Choroid plexus epithelial cell (primary cell): ENCODE measurements at places on chromosomes 12 and 14.
A peak's percentile ranks its signal among the peaks of the same experiment; 100 is the strongest.

DNA sequence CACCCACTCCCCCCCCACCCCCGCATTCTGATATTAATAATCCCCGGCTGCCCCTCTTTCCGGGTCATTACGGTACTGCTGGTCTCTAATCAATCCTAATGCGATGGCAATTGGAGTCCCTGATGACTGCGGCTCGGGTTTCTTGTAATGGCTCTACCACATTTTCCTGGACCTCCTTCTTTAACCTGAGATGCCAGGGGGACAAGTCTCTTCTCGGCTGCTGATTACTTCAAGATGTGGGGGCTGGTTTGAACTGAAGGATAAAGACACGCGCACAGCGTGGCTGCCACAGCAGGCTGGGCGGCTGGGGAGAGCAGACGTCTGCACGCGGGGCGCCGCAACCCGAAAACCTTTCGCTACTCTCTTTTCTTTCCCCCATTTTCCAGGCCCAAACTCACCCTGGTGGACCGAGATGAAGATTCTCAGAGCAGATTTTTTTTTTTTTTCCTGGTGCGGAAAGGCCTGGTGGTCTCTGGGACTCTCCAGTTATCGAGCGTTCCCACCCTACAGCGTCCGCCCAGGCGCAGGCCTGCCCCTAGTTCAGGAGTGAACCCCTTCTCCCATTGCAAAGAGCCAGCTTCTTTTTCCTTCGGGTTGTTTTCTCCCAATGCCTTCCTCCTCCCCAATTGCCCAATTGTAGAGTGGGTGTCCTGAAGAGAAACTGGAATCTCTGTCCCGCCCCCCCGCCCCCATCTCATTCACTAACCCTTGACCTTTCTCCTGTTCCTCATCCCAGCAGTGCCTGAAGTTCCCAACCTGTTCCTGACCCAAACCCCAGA is 6.0 kb upstream of the SIX1 start:
- no peak for DNase-seq

GRCh38 chr12:47021298-47021697 is 58.1 kb upstream of the PCED1B start:
- DNase-seq, result peak; percentile 95

- DNase-seq, result no peak
Measured at GRCh38 chr12:95126736-95127135, 53.3 kb upstream of the NR2C1 start.

DNA sequence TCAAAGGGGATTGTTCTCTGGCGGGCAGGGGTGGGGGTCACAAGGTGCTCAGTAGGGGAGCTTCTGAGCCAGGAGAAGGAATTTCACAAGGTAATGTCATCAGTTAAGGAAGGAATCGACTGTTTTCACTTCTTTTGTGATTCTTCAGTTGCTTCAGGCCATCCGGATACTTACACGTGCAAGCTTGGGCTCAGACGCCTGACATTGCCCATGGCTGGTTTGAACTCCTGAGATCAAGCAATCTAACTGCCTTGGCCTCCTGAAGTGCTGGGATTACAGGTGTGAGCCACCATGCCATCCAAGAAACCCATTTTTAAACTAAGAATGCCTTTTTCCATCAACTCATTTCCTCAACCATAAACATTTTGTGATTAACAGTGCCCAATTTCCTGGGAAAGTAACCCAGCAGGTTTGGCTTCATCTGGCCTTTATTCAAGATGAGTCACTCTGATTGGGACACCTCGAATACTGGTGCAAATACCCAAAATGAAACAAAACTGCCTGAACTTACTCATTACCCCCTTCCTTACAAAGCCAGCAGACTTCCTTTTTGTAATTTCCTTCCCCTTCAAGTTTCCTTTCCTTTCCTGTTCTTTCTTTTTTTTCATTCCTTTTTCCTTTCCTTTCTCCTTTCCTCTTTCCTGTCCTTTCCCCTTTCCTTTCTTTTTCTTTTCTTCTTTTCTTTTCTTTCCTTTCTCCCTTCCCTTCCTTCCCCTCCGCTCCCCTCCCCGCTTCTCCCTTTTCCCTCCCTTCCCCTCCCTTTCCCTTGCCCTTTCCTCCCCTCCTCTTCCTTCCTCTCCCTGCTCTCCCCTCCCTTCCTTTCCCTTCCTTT is 10.2 kb upstream of the RNASE10 start:
- DNase-seq, result peak; percentile 30

DNA sequence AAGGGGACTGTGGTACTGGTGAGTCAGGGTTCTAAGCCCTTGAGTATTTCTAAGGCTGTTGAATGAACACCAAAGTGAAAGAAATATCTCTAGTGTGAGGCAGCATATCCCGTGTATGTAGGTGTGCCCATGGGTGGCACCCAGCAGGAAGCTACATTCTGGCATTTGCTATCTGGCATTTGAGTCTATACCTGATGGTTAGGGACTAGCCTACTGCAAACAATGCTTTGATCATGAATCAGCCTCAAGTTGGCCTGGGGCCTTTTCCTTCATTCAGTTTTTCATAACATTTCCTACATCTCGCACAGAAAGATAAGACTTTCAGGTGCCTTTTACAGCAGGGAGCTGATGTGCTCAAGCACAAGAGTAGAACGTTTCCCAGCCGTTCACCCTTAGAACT is 85.7 kb upstream of the E2F7 start:
- no peak for DNase-seq

DNA sequence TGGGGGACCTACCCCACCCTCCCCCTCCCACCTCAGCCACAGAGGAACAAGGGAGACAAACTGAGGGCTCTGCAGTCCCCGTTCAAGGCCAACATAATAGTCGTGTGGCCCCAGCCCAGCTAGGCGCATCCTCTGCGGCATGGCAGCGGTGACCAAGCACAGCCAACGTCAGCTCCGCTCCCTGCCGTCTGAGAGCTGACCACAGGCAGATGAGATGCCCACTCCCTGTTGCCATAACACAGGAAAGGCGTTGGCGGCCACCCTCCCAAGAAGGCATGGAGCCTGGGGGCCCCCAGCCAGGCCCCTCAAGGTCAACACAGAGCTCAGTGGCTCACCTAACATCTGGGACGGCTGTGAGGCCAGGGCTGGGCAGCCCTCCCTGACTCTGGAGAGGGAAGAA is 32.6 kb upstream of the UBC start:
- DNase-seq, result no peak

DNA sequence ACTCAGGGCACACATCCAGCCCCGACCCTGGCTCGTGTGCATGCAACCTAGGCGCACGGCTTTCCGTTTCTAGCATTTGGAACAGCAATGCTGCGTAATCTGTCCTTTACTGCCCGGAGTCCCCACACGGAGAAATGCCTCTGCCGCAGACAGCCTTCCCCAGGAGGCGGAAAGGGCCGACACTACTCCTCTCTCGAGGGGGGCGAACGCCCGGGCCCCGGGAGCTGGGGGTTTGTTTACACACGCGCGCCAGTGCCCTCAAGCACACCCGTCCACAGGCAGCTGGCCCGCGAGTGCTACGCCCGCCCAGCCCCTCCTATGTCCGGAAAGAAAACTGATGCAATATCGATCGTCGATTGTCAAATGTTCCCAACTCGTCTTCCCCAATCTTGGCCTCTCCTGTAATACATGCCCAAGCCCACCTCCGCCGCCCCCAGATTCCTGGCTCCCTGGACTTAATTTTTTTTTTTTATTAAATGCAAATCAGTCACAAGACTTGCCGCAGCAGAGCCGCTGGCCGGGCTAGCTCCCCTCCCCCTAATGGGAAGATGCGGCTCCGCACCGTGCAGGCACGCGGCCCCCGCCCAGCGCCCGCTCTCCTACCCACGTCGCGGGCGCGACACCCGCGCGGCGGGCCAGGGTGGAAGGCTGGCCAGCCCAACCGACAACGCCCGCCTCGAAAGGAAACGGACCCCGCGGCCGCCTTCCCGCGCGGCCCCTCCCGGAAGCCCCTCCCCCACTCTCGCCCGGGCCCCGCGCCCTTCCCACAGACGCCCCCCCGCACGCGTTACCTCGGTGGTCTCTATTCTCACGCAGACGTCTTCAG is 642 bp downstream of the SLC38A2 start:
- DNase-seq, result peak; percentile 71

GRCh38 chr14:44770201-44770600 is 191.5 kb downstream of the KLHL28 start:
- DNase-seq, result no peak

GRCh38 chr12:713281-713875 is 39.0 kb upstream of the WNK1 start:
- DNase-seq, result no peak

DNA sequence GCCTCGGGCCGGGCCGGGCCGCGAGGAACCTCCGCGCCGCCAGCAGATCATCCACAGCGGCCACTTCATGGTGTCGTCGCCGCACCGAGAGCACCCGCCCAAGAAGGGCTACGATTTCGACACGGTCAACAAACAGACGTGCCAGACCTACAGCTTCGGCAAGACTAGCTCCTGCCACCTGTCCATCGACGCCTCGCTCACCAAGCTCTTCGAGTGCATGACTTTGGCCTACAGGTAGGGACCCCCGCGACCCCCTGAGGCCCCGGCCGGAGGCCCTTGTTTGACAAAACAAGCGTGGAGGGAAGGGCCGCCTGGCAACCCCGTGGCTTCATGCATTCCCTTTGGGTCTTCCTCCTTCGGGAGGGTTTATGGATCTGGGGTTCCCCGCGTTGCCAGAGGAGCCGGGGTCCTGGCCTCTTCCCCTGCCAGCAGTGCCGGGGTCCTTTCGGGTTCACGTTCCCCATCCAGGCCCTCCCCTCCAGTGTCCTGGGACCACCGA is 526 bp downstream of the MLXIP start:
- no peak for DNase-seq

- peak; percentile 6 for DNase-seq
Measured at GRCh38 chr12:39541471-39541870, 78.1 kb downstream of the ABCD2 start.

- DNase-seq, result no peak
Measured at GRCh38 chr12:25115677-25116076, 79.3 kb downstream of the DNAI7 start.

- DNase-seq, result no peak
Measured at GRCh38 chr12:24307716-24308335, 358.4 kb upstream of the SOX5 start.

GRCh38 chr14:64506721-64507120 is 2.2 kb downstream of the ZBTB1 start:
- no peak for DNase-seq
